Activated CD4-positive, alpha-beta memory T cell treated with anti-CD3 and anti-CD28 coated beads, Interleukin-2, amount 10 ng/mL, durations not matched to agents 7 days and 5 days (primary cell): ENCODE measurements at places on chromosomes 5 and 9.
A peak's percentile ranks its signal among the peaks of the same experiment; 100 is the strongest.

DNA sequence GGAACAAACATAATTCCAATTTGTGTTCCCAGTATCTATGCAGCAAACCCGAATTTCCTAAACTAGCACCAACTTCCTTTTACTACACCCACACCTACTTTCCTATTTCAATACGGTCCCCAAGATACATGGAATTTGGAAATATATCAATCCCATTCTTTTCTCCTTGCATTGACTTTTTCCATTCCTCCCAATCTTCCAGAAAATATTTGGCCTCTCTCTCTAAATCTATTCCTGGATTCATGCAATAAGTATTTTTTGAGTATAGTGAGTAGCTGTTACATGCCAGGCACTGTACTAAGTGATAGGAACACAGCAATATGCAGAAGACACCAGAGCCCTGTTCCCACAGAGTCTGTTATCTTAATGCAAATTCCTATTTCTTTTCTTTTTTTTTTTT is 216.2 kb upstream of the PIK3R1 start:
- DNase-seq = no peak

DNA sequence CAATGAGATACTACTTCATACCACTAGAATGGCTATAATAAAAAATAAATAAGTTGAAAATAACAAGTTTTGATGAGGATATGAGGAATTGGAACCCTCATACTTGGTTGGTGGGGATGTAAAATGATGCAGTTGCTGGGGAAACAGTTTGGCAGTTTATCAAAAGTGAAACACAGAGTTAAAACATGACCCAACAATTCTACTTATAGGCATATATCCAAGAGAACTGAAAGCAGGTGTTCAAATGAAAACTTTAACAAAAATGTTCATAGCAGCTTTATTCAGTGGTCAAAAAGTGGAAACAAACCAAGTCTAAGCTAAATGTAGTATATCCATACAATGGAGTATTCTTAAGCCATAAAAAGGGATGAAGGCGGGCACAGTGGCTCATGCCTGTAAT is 13.1 kb upstream of the LHFPL2 start:
- no peak for DNase-seq

DNA sequence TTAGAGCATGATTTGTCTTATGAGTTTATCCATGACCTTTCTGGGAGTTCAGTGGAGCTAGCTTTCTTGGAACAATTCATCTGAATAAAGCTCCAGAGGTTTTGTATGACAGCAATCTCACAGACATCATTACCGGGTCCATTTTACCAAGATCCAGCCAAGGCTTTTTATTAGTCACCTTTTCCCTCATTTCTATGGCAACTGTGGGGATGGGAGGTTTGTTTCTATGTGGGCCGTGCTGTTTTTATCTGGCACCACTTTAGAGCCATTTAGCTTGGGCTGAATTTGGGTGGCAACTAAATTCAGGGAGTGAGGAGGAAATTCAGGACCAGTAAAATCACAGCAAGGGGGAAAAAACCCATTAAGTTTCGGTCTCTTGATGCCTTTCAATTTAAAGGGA is 245.7 kb downstream of the NSG2 start:
- DNase-seq = no peak

DNA sequence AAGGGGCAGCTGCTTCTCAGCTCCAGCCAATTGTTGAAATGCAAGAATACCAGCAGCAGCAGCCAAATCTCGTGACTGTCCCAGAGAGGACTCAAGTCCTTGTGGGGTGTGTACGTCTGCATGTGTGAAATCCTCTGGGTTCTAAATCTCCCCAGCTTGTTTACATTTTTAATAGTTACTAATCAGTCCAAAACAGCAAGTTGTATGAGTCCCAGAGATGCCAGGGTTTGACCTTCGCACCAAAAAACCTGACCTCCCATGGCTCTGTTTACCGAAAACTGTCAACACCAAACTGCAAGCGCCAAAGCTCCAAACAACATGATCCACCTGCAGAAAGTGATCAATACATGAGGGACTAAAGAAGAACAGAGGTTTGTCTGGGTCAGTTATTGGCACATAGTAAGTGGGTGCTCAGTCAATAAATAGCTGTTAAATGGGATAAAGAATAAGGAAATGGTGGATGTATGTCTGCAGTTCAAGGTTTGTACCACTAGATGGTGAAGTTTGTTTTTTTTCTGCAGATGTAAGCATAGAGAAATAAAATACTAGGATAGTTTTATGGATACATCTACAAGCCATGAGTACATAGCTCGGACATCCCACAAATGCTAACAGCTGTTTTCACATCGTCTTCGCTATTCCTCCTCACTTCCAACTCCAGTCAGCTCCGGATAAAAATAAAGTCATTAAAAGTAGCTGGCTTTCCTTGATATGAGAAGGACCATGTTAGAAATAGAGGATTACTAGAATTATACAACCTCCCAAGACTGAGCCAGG is 85.3 kb upstream of the ADRB2 start:
- no peak for DNase-seq

GRCh38 chr5:129716235-129716634 is 31.7 kb upstream of the MINAR2 start:
- DNase-seq = no peak

GRCh38 chr5:68330574-68330973 is 115.0 kb downstream of the PIK3R1 start:
- no peak for DNase-seq

DNA sequence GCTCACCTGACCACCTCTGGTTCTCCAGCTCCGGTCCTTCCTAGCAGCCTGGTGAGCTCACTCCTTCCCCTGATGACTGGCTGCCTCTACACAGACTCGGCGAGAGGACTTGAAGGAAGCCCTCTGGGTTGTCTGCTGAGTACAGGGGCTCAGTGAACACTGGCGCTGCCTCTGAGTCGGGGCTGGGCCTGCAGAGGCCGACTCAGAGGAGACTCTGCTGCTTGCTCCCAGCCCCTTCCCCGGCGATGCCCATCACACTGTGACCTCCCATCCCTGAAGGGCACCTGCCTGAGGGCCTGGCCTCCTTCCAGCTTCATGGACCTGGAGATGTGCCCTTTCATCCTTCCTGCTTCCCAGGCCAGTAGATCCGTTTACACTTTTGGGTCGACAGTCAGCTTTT is 22.0 kb downstream of the CRB2 start:
- no peak for DNase-seq

GRCh38 chr5:51104556-51104955 is 278.7 kb upstream of the ISL1 start:
- DNase-seq = no peak

DNA sequence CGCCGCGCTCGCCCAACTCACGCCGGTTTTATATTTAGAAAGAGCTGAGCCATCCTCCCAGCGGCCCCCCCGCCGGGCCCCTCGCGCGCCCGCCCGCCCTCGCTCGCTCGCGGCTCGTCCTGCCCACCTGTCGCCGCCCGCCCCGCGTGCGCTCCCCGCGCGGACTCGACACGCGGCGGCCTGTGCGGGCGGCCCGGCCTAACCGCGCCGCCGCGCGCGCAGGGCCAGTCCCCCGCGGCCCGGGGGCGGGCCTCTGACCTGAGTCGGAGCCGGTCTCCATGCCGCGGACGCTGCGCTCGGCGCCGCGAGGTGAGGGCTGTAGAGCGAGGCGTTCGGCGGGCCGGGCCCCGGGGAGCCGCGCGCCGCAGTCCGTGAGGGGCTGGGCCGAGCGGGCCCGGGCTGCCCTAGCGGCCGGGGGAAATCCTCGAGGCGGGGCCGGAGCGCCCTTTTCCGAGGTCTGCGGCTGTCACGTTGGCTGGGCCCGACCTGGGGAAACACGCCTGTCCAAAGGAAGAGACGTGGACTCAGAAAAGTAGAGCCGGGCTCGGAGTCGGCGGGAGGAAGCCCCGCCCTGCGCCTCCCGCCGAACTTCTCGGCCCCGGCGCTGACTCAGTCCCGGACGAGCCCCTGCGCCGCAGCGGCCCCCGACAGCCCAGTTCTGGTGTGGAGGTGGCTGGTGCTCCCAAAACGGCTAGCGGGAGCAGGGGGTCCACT is at the start of gene ECPAS:
ECPAS (minus strand) TSS at position 526 of the 714 bp plus-strand sequence. CDS start 11,465 bp downstream, outside the sequence.
- peak; percentile 71 for DNase-seq

GRCh38 chr5:109496112-109496511 is 86.3 kb upstream of the PJA2 start:
- no peak for DNase-seq

DNA sequence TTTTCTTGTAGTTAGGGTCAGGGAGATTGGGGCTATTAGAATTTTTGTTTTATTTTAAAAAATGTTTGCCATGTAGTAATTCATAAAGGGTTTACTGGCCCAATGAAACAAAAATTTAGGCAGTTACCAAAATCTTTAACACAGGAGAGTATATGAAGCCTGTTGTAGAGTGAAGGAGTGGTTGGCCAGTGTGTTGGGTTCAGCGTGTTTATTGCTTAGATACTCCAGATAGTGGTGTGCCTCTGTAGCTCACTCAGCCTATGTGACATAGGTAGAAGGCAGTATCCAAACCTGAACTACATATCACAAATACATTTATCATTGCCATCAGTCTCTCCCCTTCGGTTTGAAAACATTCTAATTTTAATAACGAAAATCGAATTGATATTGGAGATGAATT is 1.2 kb downstream of the TEK start:
- DNase-seq = no peak

GRCh38 chr5:110383231-110383630 is 343.2 kb downstream of the TMEM232 start:
- no peak for DNase-seq

GRCh38 chr9:23587433-23587832 is 238.6 kb downstream of the ELAVL2 start:
- DNase-seq = no peak

GRCh38 chr5:141758310-141758998 is 76.4 kb upstream of the ARAP3 start:
- no peak for DNase-seq
